ENCODE measurements at places on chromosomes 16 and 17.

DNA sequence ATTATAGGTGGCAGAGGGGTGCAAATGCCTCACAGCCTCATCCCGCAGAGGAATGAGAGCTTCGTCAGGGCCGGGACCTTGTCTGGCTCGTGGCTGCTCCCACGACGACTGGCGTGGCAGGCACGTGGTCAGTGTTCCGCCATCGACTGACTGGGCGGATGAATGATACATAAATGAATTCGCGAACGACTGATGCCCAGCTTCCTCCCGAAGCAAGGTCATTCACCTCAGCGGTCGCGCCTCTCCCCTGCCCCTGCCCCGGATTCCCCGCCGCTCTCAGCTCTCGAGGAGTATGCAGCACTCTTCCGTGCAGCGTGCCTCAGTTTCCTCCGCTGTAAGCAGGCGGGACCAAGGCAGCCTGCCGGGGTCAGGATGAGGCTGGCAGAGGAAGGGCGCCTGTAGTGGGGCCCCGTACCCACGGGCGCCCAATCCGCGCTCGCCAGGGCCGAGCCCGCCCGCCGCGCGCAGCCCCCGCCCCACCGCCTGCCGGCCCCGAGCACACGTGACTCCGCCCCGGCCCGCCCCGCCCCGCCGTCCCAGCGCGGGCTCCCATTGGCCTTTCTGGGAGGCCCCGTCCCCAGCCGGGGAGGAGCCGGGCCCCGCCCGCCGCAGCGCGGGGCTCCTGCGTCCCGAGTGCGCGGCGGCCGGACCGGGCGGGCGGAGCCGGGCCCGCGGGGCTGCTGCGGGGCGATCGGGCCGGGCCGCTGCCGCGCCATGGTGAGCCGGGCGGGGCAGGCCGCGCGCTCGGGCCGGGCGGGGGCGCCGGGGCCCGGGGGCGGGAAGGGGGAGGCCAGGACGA is at the start of gene SNN:
Gene SNN, plus strand, starts transcription at position 632 of the 799 bp plus-strand sequence. CDS start 7,605 bp downstream, outside the sequence.
- peak; percentile 95 for DNase-seq

GRCh38 chr16:27029525-27029924 is 37.2 kb upstream of the C16orf82 start:
- DNase-seq: no peak

DNA sequence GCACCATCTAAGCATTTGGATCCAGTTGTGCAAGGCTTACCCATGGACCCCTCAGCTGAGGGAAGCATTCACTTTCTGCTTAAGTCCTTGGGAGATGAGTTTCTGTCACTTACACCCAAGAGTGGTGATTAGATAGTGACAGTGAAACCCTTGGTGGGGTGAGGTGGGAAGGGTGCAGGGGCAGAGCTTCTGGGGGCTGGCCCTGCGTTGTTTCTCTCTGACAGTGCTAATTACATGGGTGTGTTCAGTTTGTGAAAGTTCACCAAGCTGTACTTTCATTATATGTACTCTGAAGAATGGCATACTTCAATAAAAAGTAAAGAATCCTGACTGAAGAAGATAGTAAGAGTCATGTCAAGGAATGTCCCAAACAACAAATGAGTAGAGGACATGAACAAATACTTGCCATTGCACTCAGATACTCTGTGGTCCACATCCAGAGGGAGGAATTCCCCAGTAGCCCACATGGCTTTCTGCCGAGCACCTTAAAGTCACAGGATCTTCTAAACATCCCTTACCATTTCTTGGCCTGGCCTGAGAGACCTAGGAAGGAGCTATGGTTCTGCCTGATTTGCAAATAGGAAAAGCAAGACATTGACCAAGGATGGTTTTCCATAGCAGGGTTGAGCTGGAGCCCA is 8.4 kb downstream of the CHST6 start:
- no peak for DNase-seq

DNA sequence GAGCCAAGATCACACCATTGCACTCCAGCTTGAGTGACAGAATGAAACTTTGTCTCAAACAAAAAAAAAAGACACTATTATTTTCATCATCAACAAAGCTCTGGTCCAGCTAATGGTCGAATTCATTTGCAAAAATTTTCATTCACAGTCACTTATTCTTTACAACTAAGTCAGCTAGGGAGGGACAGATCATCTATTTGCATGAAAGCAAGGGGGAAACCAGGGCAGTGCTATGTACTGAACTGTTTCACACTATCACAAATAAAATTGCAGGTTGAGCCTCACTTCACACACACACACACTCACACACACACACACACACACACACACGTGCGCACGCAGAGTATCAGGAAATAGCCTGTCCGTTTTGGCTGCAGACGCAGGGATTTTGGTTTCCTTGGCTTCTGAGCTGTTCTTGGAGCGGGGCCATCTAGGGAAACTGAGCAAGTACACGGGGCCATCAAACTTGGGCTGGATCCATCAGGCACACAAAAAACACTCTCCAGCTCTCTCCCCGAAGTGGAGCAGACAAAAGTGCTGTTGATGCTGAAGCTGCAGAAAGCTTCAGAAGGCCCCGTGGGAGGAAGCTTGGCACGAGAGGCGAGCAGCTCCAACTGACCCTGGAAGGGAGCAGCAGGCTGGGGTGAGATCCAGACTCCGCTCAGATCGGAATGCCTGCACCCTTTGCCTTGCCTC is 44.3 kb upstream of the HELZ start:
- DNase-seq: peak; percentile 72

GRCh38 chr17:69547947-69548346 is 133.4 kb downstream of the MAP2K6 start:
- DNase-seq: no peak

DNA sequence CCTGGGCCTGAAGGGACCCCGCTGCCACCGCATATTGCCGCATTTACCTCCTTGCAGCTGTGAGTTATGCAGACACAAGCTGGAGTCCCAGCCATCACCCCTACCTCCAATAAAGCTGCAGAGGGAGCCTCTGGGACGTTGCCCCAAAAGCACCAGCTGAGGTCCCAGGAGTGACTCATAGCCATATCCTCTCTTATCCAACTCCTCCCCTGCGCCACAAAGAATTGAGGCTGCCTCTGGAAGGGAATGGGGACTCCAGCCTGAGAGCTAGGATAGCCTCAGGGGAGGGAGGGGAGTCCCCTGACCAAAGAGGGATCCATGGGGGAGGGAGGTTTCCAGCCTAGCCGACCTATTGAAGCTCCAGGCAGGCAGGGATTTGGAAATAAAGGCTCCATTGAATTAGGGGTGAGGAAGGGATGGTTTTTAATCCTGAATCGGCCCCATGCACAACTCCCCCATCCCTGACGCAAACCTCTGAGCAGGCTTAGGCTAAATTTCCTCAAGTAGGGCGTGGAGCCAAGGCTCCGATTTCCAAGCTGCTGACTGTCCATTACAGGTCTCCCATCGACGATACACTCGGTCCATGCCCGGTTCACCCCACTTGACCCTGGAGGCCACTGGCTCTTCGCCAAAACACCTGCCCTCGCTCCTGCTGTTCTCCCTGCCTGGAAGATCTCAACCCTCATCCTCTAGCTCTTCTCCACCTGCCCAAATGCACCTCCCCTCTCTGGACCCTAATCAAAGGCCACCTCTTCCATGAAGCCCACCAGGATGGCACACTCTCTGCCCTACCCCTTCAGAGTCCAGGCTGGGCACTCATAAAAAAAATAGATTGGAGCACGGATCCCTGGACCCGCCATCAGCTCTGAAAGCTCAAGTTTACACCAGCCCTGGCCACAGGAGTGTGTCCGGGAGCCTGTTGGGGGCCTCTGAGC is 27.5 kb downstream of the PIMREG start:
- no peak for DNase-seq

DNA sequence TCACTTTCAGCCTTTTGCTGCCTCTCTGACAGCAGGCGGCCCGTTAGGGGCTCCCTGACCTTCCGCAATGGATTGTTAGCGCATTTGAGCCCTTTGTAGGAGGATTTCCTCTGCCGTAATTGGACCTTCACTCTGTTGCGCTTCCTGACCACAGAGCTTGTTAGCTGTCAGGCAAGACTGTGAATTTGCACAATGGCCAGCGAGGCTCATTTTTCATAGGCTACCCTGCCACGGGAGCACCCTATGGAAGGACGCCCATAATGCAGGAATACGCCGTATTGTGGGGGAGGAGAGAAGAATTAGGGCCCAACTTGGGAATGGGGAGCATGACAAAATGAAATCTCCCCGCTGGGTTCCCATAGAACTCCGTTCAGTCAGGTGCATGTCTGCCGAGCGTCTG is 205.2 kb upstream of the NLRP1 start:
- DNase-seq: peak; percentile 89

GRCh38 chr17:49190932-49191331 is 19.4 kb downstream of the GNGT2 start:
- DNase-seq: peak; percentile 5

DNA sequence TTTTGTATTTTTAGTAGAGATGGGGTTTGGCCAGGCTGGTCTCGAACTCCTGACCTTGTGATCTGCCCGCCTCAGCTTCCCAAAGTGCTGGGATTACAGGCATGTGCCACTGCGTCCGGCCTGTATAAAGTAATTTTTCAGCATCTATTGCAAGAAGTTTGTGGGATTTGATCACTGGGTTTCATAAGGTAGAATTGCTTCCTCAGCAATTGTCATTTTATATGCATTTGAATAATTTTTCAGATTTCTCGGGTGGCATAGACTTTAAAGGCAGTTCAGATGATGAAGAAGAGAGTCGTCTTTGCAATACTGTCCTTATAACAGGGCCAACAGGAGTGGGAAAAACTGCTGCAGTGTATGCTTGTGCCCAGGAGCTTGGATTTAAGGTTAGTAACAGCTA is 37.0 kb downstream of the TEFM start:
- no peak for DNase-seq

DNA sequence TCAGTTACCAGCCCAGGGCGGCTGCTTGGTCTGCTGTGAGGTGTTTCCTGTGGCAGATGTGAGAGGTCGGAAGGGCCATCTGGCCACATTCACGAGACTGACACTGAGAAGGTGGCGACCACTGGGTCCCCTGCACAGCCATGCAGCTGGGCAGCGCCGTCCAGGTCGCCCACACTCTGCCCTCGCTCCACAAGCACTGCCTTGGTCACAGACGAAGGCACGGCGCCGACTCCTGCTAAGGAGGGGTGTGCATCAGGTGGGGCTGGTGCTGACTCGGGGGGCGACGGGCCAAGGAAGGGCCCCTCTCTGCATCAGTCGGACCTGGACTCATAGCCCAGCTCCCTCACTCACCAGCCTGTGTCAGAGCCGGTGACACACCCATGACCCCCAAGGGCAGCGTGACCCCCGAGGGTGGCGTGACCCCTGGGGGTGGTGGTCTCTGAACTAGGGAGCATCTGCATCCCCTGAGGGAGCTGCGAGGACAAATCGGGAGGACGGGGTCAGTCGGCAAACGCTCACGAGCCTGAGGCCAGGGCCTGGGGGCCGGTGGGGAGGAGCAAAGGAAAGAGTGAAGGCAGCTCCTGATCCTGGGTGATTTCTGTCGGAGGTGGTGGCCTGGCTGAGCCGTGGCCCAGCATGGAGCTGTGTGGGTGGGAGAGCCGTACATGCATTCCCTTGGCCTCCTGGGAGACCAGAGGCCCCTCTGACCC is 30.4 kb downstream of the NME3 start:
- no peak for DNase-seq

- no peak for DNase-seq
Measured at GRCh38 chr17:51768706-51769105, 389.8 kb downstream of the CA10 start.

- DNase-seq: no peak
Measured at GRCh38 chr17:77810536-77810935, 148.0 kb upstream of the TNRC6C start.

- no peak for DNase-seq
Measured at GRCh38 chr17:50575581-50576210, 15.2 kb downstream of the CACNA1G start.

DNA sequence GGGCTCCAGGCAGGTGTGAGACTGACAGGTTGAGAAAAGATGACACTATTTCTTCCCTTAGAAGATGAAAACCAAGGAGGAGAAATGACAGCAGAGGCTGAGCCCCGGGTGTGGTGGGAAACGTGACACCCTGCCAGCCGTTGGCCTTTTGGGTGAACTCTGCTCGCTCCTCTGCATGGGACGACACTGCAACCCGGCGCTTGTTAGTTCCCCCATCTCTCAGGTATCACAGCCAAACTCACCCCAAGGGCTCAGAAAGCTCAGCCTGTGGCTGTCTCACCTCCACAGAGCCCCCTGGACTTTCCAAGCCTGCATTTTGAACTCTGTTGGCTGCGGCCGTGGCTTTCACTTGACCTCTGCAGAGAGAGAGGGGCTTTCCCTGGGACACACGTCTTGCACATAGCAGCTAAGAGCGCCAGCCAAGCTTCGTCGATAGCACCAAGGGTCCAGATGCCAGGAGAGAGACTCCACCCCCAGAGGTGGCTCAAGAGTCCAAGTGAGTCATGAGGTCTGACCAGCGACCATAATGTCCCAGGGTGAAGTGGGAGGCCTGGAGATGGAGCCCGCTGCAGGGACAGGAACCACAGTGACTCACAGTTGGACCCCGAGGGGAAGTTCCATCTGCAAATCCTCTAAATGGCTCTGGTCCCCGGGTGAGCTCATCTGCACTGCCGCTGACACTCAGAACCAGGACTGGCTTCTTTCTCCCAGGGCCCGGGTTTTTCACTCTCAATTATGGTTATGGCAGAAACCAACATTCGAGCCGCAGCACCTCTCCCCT is 301.9 kb downstream of the SOX9 start:
- DNase-seq: peak; percentile 40

DNA sequence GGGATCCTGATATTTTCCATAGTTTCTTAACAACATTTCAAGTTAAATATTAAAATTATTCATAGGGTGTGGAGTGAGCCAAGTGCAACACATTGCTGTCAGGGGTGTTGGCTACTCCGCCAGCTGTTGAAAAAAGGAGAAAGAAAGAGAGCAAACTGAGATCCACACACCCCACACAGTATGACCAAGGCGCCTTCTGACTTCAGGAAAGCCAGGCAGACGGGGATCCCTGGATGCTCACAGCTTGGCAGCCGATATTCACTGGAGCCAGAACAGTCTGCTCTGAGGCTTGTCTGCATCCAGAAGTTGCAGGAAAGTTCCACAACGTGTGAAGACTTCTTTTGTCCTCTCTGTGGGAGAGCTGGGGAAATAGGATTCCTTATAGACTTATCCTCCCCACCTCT is 9.3 kb downstream of the CHD9NB start:
- DNase-seq: peak; percentile 53

DNA sequence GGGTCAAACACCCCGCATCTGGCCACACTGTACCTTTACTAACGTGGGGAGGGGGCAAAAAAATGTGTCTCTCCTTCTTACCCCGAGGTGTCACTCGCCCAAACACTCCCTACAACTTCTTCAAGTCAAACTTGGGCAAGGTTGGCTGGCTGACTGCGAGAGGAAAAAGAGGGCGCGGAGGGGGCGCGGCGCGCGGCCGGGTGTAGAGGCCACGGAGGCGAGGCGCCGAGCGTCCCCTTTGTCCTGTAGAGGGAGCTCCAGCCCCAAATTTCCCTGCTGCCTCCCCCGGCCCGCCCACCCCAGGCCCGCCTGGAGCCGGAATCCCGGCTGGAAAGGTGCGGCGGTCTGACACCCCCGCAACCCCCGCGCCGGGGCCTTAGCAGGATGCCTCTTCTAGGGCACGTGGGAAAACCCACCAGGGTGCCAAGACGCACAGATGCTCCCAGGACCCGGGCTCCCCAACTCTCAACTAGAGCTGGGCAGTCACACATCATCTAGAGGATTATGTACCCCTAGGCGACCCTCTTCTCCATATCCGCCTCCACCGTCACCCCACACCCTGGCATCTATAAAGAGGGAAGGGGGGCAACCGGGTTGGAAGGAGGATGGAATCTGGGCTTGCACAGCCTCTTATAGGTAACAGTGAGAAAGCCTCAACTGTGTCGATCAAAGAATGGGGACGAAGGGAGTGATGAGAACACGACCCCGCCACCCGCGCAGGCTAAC is 4.2 kb downstream of the IRX3 start:
- DNase-seq: peak; percentile 90

GRCh38 chr17:40577611-40578065 is 12.4 kb upstream of the CCR7 start:
- DNase-seq: no peak
